Body of pancreas (tissue), 4 donors: ENCODE measurements at places on chromosomes 6 and 20. TPM values are rescaled to one million over a fixed set of nuclear protein-coding genes. Genes with fewer than 3 reads are reported as not detected.

DNA sequence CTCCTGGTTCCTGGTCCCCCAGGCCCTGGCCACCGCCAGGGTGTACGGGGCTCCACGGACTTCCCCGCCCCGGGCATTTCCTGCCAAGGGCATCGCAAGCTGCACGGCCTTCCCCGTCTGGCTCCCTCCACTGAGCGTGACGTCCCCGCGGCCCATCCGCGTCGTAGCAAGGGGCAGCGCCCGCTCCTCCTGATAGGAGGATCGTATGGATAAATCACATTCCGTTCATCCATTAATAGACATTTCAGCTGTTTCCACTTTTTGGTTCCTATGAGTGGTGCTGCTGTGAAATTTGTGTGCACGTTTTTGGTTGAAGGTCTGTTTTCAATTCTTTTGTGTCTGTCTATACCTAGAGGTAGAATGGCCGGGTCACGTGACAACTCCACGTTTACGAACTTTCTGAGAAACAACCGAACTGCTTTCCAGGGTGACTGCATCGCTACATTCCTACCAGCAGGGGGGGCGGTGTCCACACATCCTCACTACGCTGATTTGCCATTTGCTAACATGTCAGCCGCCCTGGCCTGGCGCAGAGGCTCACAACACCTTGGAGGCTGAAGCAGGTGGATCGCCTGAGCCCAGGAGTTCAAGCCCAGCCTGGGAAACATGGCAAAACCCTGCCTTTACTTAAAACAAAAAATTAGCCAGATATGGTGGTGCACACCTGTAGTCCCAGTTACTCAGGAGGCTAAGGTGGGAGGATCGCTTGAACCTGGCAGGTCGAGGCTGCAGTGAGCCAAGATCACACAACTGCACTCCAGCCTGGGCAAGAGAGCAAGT is 37.7 kb downstream of the KCNQ2 start:
- peak; percentile 29 for DNase-seq
- H3K4me3 ChIP-seq: no peak overlapping the region
- no peak overlapping the region for H3K27ac ChIP-seq
- no peaks in the 10 kb centered on the region for H3K36me3 ChIP-seq

DNA sequence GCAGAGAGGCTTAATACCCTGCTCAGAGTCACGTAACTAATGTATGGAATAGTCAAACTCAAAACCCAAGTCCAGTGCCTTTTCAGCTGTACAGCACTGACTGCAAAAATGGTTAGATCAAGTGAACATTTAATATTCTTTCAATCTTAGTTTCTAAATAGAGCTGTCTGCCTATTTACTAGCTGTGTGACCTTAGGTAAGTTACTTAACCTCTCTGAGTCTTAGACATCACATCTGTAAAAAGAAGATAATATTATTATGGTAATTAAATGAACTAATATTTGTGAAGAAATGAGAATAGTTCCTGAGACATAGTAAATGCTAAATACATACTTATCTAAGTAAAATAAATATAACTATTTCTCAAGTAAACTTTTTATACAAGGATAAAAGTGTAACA is 235.5 kb downstream of the SAMD5 start:
- H3K27ac ChIP-seq: no peak overlapping the region
- no peaks in the 10 kb centered on the region for H3K27me3 ChIP-seq
- peaks cover 4% of the 10 kb centered on the region for H3K4me1 ChIP-seq
- DNase-seq: no peak
- no peaks in the 10 kb centered on the region for H3K36me3 ChIP-seq

- H3K4me3 ChIP-seq: no peak overlapping the region
- no peaks in the 10 kb centered on the region for H3K27me3 ChIP-seq
- H3K4me1 ChIP-seq: no peaks in the 10 kb centered on the region
Measured at GRCh38 chr6:135243871-135244796, 63.0 kb downstream of the MYB start.

- no peaks in the 10 kb centered on the region for H3K36me3 ChIP-seq
- H3K4me1 ChIP-seq: peaks cover 7% of the 10 kb centered on the region
- H3K27ac ChIP-seq: no peak overlapping the region
- no peak overlapping the region for H3K4me3 ChIP-seq
Measured at GRCh38 chr6:154154389-154154967, 115.4 kb downstream of the OPRM1 start.

GRCh38 chr6:170111141-170111664 is 179.7 kb downstream of the DLL1 start:
- H3K27ac ChIP-seq: no peak overlapping the region
- no peaks in the 10 kb centered on the region for H3K27me3 ChIP-seq
- H3K4me3 ChIP-seq: no peak overlapping the region
- no peaks in the 10 kb centered on the region for H3K36me3 ChIP-seq
- no peak for DNase-seq

GRCh38 chr6:84278321-84278998 is 51.0 kb upstream of the CEP162 start:
- H3K4me1 ChIP-seq: no peaks in the 10 kb centered on the region
- H3K27me3 ChIP-seq: no peaks in the 10 kb centered on the region
- H3K4me3 ChIP-seq: no peak overlapping the region
- DNase-seq: no peak
- no peaks in the 10 kb centered on the region for H3K36me3 ChIP-seq

GRCh38 chr6:170046791-170047626 is 243.9 kb downstream of the DLL1 start:
- no peaks in the 10 kb centered on the region for H3K36me3 ChIP-seq
- no peaks in the 10 kb centered on the region for H3K4me1 ChIP-seq
- H3K4me3 ChIP-seq: no peak overlapping the region
- no peaks in the 10 kb centered on the region for H3K27me3 ChIP-seq
- peak; percentile 4 for DNase-seq

DNA sequence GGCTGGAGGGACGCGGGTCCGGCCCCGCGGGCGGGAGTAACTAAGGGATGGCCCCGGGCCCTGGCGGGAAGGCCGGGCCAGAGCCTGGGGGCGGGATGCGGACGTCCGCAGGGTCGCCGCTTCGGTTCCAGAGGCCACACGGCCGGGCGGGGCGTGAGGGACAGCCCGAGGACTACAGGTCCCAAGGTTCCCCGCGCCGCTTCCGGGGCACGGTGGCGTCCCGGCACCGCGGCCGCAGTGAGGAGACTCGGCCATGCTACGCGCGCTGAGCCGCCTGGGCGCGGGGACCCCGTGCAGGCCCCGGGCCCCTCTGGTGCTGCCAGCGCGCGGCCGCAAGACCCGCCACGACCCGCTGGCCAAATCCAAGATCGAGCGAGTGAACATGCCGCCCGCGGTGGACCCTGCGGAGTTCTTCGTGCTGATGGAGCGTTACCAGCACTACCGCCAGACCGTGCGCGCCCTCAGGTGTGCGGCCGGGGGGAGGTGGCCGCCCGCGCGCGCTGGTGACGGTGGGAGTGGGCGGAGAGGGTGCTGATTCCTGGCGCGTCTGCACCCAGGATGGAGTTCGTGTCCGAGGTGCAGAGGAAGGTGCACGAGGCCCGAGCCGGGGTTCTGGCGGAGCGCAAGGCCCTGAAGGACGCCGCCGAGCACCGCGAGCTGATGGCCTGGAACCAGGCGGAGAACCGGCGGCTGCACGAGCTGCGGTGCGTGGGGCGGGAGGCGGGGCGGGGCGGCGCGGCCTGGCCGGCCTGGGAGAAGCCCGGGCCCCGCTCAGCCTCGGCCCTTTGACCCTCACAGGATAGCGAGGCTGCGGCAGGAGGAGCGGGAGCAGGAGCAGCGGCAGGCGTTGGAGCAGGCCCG is at the start of gene MRPS26:
TSS of gene MRPS26 (plus strand) at position 237 of the 861 bp plus-strand sequence. CDS start at position 254, 17 bp downstream.
- H3K4me1 ChIP-seq: peaks cover 26% of the 10 kb centered on the region
- H3K4me3 ChIP-seq: peak within 1 kb of the TSS; percentile 94
- H3K27me3 ChIP-seq: no peaks in the 10 kb centered on the region
- H3K36me3 ChIP-seq: no peaks in the 10 kb centered on the region

DNA sequence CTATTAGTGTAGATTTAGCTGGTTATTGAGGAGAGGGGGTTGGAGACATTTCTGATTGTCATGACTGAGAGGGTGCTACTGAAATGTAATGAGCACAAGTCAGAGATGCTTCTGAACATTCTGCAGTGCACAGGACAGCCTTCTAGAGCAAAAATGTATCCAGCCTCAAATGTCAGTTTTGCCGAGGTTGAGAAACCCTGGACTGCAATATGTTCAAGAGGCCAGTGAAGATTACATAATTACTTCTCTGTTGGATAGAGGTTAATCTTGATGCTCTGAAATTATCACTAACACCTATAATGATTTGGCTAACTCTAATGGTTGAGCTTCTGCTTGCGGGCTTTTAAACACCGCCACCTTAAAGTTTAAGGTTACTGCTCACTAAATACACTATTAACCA is 3.4 kb upstream of the DUSP22 start:
- H3K27ac ChIP-seq: no peak overlapping the region
- peaks cover 10% of the 10 kb centered on the region for H3K4me1 ChIP-seq
- no peaks in the 10 kb centered on the region for H3K27me3 ChIP-seq
- no peak overlapping the region for H3K4me3 ChIP-seq
- H3K36me3 ChIP-seq: no peaks in the 10 kb centered on the region

DNA sequence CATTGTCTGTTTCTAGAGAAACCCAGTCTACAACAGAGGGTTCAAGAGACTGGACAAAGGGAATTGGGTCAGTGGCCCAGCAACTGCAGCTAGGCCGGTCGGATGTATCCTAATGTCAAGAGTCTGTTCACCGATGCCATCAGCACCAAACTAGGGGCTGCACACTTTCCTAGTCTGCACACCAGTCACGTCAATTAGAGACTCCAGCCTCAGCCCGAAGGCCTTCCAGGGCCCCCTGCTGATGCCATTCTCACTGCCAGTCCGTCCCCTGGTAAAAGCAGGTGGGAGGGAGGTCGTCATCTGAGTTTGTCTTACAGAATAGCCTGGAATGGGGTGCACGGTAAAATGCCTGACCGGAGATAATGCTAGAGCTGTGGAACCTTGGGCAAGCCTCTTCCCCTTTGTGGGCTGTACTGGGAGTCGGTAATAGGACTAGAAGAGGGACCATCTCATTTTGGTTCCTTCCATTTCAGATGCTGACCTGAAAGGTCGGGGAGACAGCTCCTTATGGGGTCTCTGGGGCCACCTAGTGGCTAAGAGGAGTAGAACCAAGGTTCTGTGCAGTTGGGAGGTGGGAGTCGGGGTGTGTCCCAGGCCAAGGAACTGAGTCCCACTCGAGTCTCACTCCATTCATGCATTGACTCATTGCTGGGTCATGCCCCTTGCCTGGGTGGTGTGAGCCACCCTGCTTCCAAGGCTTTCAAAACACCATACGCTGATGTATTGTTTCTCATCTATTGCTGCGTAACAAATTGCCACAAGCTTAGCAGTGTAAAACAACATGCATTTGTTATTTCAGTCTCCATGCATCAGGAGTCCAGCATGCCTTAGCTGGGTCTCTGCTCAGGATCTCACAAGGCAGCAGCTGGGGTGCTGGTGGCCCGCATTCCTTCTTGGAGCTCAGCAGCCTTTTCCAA is 5.1 kb downstream of the SOX12 start:
- no peak overlapping the region for H3K27ac ChIP-seq
- H3K4me1 ChIP-seq: peaks cover 27% of the 10 kb centered on the region
- no peaks in the 10 kb centered on the region for H3K36me3 ChIP-seq
- H3K4me3 ChIP-seq: no peak overlapping the region

GRCh38 chr6:18567380-18567779 is 180.2 kb downstream of the RNF144B start:
- H3K4me3 ChIP-seq: no peak overlapping the region
- H3K4me1 ChIP-seq: no peaks in the 10 kb centered on the region
- no peaks in the 10 kb centered on the region for H3K27me3 ChIP-seq
- no peak overlapping the region for H3K27ac ChIP-seq

PDE10A gene
- total RNA-seq: 16.8 TPM

VNN1 gene
- total RNA-seq: not detected

- no peaks in the 10 kb centered on the region for H3K36me3 ChIP-seq
- no peak overlapping the region for H3K4me3 ChIP-seq
- H3K27ac ChIP-seq: no peak overlapping the region
Measured at GRCh38 chr20:45017281-45017680, 51.0 kb downstream of the STK4 start.

ZSCAN23 gene
- total RNA-seq: 8.3 TPM

DNA sequence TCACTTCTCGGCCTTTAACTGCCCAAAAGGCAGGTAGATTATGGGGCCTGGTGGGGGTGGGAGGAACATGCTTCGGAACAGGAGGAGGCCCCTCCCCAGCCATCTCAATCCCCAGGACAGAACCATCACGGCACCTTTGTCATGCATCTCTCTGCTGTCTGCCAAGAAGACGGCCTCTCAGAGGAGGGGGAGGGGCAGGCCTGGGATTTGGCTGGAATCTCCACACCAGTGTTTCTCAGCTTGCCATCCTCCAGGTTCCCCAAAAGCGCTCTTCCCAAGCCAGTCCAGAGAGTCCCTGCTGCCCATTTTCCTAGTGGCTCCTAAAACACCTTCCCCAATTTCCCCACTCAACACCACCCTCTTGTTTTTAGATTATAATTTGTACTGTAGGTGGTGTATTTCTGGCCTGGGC is 2.5 kb upstream of the POU5F1 start:
- no peak overlapping the region for H3K27ac ChIP-seq
- H3K4me3 ChIP-seq: no peak overlapping the region
- H3K27me3 ChIP-seq: no peaks in the 10 kb centered on the region
- H3K36me3 ChIP-seq: no peaks in the 10 kb centered on the region
- DNase-seq: no peak

ABHD16B gene
- not detected for total RNA-seq

PAX1 gene
- total RNA-seq: not detected

DNA sequence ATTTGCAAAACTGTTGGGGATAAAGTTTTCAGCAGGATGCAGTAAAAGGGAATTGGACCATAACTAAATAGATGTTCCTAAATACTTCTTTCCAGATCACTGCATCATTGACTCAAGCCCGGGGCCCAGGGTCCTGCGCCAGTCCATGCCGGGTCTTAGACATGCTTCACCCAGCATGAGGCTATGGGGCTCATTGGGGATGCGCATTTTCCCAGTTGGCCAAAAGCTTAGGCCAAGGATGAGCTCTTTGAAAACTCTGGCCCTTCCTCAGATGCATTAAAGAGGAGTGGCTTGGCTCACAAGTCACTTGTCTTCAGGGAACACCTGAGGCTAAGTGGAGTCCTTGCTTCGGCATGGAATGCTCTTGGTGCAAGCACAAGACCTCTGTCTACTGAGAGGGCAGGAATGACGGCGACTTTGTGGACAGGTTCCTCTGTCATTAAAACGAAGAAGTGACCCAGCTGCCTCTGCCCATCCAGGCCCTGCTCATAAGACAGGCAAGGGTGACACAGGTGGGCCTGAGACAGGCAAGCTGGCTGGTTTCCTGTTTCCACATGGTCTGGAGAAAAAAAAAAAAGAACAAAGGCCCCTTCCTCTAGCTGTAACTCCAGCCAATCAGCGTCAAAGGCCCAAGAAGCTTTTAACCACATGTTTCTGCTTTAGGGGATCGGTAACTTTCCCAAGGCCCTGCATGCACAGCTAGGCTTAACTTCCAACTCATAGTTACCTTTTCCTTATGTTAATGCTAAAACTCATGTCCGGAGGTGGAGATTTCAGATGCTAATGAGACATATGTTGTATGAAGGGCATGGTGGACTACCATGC is 81.4 kb upstream of the CDH4 start:
- H3K4me3 ChIP-seq: no peak overlapping the region
- no peaks in the 10 kb centered on the region for H3K27me3 ChIP-seq
- H3K36me3 ChIP-seq: no peaks in the 10 kb centered on the region
- H3K4me1 ChIP-seq: no peaks in the 10 kb centered on the region
- DNase-seq: no peak

- no peak overlapping the region for H3K27ac ChIP-seq
- peak; percentile 60 for DNase-seq
- no peak overlapping the region for H3K4me3 ChIP-seq
- H3K27me3 ChIP-seq: no peaks in the 10 kb centered on the region
Measured at GRCh38 chr20:12925210-12925755, 83.5 kb upstream of the SPTLC3 start.

GRCh38 chr6:88823998-88824397 is 139.4 kb downstream of the RNGTT start:
- H3K27ac ChIP-seq: no peak overlapping the region
- no peaks in the 10 kb centered on the region for H3K36me3 ChIP-seq
- no peaks in the 10 kb centered on the region for H3K27me3 ChIP-seq
- no peaks in the 10 kb centered on the region for H3K4me1 ChIP-seq

- DNase-seq: no peak
- H3K4me3 ChIP-seq: no peak overlapping the region
Measured at GRCh38 chr20:5662769-5663168, 87.4 kb upstream of the SHLD1 start.

KCNK5 gene
- 16.9 TPM for total RNA-seq
